ENCODE measurements at places on chromosomes 16 and 17.
A peak's percentile ranks its signal among the peaks of the same experiment; 100 is the strongest.

DNA sequence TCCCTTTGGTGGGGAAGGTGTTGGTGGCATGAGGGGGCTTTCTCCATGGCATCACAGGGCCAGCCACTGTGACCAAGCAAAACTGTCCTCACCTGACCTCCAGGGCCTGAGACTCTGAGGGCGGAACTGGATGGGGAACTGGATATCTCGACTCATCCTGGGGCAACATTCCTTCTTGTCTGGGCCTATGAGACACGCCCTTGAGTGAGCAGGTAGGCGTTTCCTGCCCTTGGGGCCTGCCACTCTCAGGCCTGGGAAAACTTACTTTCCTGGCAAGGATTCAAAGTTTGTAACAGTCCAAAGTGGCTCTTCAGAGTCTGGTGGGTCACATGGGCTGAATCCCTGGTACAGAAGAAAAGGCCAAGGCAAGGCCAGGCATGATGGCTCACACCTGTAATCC is 9.6 kb downstream of the MT1X start:
- no peak for DNase-seq

- DNase-seq, result no peak
Observed at GRCh38 chr17:77540975-77541374, 400.2 kb downstream of the SEC14L1 start.

DNA sequence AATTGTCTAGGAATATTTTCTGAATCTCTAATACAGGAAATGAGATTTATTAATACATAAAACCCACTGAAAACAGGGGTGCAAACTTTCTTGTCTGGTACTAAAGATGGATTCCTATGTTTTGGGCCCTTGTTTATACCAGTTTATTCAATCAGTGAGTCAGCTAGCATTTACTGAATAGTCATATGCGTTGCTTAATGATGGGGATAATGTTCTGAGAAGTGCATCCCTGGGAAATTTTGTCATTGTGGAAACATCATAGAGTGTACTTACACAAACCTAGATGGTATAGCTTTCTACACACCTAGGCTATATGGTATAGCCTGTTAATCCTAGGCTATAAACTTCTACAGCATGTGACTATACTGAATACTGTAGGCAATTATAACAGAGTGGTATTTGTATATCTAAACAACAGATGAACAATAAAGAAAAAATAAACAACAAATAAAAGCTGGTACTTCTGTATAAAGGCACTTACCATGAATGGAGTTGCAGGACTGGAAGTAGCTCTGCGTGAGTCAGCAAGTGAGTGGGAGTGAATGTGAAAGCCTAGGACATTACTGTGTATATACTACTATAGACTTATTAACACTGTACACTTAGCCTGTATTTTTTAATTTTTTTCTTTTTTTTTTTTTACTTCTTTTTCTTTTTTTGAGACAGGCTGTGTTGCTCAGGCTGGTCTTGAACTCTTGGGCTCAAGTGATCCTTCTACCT is 63.7 kb downstream of the SIAH1 start:
- no peak for DNase-seq

GRCh38 chr17:40260528-40260927 is 27.2 kb upstream of the CDC6 start:
- DNase-seq, result no peak

- no peak for DNase-seq
Observed at GRCh38 chr17:49130891-49131290, 1.7 kb upstream of the B4GALNT2 start.

DNA sequence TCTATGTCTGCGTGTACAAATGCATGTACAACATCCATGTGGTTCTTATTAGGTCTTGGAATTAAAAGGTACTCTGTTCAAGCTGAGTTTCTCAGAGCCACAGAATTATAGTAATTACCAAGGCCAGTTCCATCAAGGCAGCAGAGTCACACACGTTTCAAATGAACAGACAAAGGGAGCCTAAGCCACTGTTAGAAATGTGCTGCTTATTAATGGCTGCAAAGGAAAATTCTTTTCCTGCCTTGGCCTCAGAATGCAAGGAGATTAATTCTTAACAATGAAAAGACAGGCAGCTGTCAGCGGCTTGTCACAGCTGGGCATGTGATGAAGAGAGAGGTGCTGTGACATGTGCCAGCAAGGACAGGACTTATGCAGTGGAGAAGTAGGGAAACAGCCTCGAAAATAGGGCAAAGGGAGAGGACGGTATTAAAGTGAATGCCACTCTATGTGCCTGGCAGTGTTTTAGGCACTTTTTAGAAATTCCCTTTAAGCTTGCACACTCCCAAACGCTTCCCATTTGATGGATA is 100.1 kb upstream of the CLEC3A start:
- DNase-seq, result no peak

DNA sequence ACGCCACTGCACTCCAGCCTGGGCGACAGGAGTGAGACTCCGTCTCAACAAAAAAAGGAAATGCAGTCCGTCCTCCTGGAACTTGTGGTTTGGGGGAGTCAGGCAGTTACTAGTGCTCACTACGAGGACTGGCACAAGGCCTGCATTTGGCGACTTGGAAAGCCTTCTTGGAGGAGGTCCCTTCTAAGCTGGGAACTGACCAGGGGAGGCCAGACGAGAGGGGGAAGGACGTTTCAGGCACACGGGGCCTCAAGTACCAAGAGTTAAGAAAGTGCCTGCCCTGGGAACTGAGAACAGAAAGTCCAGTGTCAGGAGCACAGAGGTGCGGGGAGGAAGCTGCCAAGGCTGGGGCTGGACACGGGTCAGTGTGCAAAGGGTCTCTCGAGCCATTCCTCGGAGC is 89.9 kb downstream of the ABR start:
- DNase-seq, result no peak

GRCh38 chr16:54780266-54780665 is 150.4 kb upstream of the IRX5 start:
- no peak for DNase-seq

GRCh38 chr16:77462894-77463293 is 28.1 kb upstream of the ADAMTS18 start:
- no peak for DNase-seq

DNA sequence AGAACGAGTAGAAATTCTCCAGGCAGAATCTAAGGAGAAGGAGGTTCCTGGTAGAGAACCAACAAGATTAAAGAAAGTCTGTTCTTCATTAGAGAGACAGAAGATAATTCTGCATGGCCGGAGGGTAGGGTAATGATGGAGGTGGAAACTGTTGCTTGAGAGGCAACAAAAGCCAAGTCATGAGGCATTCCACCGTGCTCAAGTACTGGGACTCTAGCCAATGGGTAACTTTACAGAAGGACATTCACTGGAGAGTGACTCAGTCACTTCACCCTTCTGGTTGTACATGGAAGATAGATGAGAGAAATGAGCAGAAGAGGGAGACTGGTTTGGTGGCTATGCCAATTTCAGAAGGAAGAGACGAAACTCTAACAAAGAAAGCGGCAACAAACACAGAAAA is 53.6 kb upstream of the ANKFN1 start:
- no peak for DNase-seq

DNA sequence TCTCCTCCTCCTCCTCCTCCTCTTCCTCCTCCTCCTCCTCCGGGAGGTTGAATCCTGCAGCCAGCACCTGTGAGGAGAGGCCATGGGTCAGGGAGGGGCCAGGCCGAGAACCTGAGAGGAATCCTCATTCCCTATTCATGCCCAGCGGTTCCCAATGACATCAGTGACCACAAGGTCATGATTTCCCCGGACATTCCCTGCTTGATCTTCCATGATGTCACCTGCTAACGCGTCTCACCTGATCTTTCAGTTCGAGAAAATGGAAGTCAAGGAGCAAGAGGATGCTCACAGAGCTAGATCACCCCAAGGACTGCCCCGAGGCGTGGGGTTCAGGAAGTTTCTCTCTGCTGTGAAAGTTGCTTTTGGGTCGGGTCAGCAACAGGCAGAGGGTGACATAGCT is 5.4 kb downstream of the APOBR start:
- DNase-seq, result no peak

GRCh38 chr16:78778101-78779004 is 678.9 kb downstream of the WWOX start:
- DNase-seq, result no peak

- DNase-seq, result no peak
Observed at GRCh38 chr17:53630638-53631037, 192.1 kb upstream of the KIF2B start.

- no peak for DNase-seq
Observed at GRCh38 chr17:20172376-20172775, 163.2 kb downstream of the SPECC1 start.

GRCh38 chr16:60810250-60810649 is 1226.0 kb downstream of the CDH8 start:
- DNase-seq, result no peak

DNA sequence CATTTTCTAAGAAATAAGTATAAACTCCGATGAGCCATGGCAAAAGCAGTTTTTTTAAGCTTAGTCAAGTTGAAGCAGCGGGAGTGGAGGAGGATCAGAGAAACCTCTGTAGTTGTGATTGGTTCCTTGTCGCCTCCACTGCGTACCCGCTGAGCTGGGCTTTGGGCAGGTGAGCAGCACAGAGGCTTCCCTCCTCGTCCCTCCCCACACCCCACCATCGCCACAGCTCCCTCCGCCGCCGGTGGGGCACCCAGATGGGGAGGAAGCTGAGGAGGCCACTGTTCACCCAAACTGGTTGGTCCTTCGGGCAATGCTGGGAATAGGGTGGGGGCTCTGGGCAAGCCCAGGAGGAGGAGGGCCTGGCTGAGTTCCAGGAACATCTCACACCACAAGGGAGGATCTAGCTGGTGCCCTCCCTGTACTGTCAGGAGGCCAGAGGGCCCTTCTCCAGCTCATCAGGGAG is 5.2 kb upstream of the MRPL38 start:
- DNase-seq, result peak; percentile 87

DNA sequence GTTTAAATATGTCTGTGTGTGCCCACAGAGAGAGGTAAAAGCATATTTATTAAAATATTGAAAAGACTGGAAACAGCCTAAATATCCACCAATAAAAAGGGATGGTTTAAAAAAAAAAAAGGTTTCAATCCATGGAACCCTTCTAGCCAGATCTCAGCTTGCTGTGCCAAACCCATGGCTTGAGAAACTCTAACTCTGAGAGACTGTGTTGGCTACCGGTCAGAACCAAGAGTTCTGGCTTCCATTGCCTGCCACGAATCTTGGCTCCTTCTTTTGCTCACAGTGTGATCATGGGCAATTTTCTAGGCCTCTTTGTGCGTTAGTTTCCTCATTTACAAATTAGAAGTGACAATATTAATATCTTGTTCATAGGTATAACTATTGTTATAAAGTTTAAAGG is 201.3 kb upstream of the IRX3 start:
- DNase-seq, result no peak

DNA sequence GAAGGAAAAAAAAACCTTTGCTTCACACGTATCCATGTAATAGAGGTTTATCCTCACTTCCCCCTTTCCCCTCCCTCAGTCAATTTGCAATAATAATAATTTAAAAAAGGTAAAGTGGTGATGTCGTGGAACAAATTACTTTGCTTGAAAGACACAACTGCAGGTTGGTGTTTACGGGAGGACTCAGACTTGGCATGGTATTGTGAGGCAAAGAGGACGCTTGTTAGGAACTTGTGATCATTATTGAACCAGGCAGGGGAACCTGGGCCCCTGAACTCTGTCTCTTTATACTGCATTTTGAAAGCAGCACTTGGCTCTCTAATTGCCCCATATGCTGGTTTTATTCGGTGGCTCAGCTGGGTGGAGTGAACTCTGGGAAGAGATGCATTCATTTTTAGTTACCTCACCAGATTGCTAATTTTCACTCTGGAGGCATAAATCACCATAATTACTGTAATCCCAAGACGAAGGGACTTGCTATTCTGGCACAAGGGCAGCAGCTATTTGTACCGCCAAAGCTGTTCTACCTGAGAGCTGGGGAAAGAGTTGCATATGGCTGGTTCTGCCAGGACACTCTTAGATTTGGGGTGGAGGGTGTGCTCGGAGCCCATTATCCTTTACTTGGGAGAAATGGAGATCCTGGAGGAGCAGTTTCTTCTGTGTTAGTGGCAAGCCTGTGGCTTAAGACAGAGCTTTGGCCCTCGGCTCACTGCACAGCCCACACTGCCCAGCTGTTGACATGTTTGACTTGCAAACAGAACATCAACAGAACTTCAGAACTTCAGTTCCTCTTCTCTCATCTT is 5.7 kb upstream of the DHX8 start:
- DNase-seq, result peak; percentile 10

DNA sequence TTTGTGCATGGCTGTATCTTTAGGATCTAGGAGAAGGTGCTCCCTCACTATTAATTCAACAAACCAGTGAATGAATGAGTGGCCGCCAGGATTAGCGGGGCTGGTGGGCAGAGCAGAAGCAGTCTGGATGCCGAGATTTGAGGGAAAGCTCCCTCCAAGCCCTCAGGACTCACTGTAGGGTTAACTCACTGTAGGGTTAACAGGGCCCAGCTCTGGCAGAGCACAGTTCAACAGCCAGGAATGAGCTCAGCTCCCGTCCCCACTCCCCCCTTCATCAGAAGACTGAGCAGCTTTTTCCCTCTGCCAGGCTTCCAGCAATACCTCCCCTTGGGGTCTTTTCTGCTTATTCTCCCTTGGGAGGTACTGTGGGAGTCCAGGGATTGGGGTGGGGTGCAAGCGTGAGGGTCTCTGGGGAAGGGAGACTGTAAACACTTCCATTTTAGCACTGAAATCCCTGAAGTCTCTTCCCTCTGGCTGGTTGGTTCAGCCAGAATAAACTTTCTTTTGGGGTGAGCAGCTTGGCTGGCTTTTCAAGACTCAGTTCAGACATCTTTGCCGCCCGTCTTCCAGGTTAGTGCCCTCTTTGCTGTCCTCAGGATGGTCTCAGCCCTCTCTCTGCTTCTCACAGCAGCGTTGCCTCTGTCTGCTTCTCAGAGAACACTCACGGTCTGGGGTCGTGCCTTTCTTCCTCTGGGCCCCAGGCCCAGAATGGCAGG is 53.7 kb upstream of the WSB1 start:
- no peak for DNase-seq

DNA sequence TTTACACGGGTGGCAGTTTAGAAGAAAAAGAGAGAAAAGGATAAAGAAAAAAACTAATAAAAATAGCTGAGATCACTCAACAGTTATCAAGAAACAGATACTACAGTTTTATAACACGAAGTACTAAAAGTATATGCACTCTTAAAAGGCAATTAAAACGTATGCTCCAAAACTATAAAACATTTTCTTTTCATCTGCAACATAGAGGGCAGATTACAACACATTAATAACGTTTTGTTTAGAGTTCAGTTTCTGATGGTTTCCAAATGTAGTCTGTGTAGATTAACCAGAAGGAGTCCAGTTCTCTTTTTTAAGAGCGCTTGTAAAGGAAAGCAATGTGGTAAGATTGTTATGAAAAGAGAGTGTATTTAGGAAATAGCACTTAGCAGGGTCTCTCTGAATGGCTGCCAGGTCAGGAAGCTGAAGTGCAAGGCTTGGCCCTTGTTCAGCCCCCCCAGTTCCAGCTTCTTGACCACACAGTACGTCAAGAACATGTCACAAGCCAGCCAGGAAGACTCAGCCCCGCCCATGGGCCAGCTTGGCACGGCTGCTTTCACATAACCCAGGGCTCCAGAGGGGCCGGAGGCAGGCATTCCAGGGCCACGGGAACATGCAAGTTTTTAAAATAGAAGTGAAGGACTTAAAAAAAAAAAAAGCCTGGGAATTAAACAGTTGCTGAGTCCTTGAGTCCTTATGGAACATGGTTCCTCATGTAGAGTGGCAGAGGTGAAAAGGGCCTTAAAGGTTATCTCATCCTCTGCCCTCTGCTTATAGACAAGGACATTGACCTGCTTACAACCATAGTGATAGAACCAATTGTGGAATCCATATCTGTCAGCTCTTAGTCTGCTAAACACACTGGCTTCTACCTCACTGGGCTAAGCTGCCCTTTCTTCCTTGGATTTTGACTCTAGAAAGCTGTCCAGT is 147.4 kb upstream of the TBX2 start:
- DNase-seq, result no peak

- no peak for DNase-seq
Observed at GRCh38 chr17:19769946-19770652, 22.0 kb upstream of the ALDH3A1 start.

GRCh38 chr17:27471321-27472269 is 15.3 kb downstream of the KSR1 start:
- no peak for DNase-seq
